Activated naive CD8-positive, alpha-beta T cell treated with anti-CD3 and anti-CD28 coated beads for 36 hours (primary cell): ENCODE measurements at places on chromosomes 12 and 14.

- DNase-seq, result no peak
These were observed 1636.5 kb upstream of the SEL1L start for GRCh38 chr14:83170165-83170564.

- peak; percentile 59 for DNase-seq
These were observed 678 bp downstream of the RPS6KA5 start for GRCh38 chr14:91059576-91060350.

DNA sequence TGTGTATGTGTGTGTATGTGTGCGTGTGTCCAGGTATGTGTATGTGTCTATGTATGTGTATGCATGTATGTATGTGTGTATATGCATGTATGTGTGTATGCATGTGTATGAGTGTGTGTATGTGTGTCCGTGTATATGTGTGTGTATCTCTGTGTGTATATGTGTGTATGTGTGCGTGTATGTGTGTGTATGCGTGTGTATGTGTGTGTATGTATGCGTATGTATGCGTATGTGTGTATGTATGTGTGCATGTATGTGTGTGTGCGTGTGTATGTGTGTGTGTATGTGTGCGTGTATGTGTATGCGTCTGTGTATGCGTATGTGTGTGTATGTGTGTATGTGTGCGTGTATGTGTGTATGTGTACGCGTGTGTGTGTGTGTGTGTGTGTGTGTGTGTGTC lies 31.6 kb downstream of the CHST11 start:
- DNase-seq, result no peak

- no peak for DNase-seq
These were observed 1.8 kb downstream of the HSPB8 start for GRCh38 chr12:119180380-119181040.

- peak; percentile 82 for DNase-seq
These were observed at the start of gene RPS6KL1 for GRCh38 chr14:74922752-74923401. Gene RPS6KL1 (minus strand): TSS chr14:74923260. CDS start chr14:74921541, 1,719 bp downstream.

GRCh38 chr12:81078469-81079196 lies 754 bp downstream of the ACSS3 start:
- DNase-seq, result no peak

GRCh38 chr12:62192903-62193250 lies 67.3 kb upstream of the USP15 start:
- DNase-seq, result no peak

DNA sequence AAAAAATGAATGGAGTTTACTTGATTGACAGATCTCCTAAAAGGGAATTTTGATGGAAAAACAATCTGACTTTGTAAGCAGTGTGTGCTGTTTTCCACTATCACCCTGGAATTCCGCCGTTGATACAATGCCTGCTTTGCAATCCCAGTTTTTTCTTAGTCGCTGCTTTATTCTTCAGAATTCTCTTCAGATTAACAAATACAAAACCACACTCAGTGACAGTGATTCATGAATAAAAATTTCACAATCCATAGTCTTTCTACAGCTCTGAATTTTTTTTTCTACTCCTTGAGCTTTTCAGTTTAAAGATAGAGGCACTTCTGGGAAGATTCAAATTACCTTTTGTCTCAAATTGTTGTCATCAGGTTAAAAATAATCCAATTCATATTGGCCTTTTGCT lies 44.6 kb upstream of the KITLG start:
- no peak for DNase-seq

GRCh38 chr14:101854366-101854765 lies 92.9 kb downstream of the PPP2R5C start:
- no peak for DNase-seq

- no peak for DNase-seq
These were observed 41.9 kb downstream of the CDC42BPB start for GRCh38 chr14:103015426-103015825.

DNA sequence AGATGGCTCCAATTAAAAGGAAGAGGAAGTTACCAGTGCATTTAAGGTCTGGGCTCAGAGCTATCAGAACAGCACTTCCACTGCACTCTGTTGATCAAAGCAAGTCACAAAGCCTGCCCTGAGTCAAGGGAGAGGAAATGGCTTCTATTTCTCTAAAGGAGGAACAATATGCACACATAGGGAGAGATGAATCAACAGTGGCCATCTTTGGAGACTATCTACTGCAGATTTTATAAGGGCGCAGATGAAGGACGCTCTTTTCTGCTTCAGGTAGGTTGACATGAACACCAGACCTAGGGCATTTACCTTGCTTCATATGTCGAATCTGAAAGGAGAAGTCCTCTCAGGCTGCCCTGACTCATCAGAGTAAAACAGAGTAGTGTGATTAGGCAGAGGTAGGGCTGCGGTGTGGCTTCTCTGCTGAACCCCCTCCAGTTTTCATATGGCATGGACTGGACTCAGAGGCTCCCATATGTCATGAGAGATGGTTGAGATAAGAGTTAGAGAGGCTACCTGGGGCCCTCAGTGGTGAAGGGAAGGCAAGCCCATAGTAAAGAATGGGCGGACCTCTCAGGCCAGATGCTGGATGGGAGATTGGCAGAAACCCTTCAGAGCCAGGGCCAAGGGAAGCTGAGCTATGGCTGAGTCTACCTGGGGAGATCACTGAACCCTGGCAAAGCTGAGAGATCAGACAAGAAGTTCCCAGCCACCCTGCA lies 84.4 kb downstream of the ARF6 start:
- DNase-seq, result peak; percentile 46

DNA sequence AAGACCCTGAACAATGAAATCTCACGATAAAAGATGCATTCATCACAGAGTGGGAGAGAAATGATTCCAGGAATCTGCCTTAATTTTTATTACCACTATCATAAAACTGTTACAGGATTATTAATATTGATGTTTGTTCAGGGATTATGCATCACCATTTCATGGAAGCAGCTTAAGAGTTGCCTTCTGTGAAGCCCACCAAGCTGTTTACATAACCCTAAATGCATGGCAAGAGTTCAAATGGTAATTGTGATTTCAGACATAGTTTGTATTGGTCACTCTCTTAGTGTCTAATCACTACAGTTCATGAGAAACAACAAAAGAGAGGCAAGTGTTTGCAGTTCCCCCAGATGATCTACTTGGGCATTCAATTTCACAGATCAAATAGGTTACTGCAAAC lies 527.7 kb downstream of the RPS29 start:
- DNase-seq, result no peak
